ENCODE measurements at places on chromosomes 5 and 9. TPM values are rescaled to one million over a fixed set of nuclear protein-coding genes. Genes with fewer than 3 reads are reported as not detected.

SPINK13 gene
- total RNA-seq = not detected

DDX4 gene
- not detected for total RNA-seq

- no peak for DNase-seq
These were observed 50.4 kb downstream of the SNX18 start for GRCh38 chr5:54567996-54568395.

DNA sequence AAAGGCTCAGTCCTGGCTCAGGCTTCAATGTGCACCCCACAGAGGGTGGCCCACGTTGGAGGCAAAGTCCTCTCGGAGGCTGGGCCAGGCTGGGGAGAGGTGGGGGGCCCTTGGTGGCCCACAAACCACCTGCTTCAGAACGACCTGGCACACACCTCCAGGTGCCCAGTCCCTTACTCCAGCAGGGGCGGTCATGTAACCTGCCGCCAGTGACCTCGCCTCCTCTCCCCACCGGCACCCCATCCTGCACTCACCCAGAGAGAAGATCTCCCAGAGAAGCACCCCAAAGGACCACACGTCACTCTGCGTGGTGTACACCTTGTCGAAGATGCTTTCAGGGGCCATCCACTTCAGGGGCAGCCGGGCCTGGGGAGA is 22.5 kb upstream of the SCGB3A1 start:
- DNase-seq = no peak

DNA sequence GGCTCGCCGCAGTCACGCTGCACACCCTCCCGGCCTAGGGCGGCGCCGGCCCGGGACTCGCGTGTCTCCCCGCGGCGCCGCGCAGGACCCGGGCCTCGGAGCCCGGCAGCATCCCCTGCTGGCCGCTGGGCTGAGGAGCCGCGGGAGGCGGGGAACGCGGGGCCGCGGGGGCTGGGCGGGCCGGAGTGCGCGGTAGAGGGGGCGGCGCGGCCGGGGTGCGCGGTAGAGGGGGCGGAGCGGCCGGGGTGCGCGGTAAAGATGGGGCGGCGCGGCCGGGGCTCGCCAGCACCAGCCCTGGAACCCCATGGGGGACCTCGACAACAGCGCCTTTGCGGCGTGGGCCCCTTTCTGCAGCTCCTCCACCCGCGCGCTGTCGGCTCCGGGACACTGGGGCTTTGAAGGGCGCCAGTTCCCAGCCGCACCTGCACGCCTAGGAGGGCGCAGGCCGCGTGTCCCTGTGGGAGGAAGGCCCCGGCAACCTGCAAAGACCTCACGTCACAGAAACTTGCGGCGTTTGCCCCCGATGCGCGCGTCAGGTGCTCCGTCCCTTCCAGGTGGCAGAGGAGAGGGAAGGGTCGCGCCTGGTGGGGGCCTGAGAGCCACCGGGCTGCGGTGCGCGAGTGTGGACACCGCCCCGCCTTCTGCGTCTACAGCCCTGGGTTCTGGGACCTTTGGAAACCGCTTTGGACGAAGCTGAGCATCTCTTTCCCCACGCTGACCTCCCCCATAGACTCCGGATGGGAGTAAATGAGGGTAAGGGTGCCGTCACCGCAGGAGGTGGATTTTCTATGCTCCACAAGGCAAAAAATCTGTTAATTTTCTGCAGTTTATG is 49.6 kb downstream of the NSUN2 start:
- no peak for DNase-seq

Measured in left colon (tissue), 2 donors.